IMR-90 (cell line): ENCODE measurements at places on chromosomes 2 and 18. TPM values are rescaled to one million over a fixed set of nuclear protein-coding genes. Genes with fewer than 3 reads are reported as not detected.
A peak's percentile ranks its signal among the peaks of the same experiment; 100 is the strongest.

DNA sequence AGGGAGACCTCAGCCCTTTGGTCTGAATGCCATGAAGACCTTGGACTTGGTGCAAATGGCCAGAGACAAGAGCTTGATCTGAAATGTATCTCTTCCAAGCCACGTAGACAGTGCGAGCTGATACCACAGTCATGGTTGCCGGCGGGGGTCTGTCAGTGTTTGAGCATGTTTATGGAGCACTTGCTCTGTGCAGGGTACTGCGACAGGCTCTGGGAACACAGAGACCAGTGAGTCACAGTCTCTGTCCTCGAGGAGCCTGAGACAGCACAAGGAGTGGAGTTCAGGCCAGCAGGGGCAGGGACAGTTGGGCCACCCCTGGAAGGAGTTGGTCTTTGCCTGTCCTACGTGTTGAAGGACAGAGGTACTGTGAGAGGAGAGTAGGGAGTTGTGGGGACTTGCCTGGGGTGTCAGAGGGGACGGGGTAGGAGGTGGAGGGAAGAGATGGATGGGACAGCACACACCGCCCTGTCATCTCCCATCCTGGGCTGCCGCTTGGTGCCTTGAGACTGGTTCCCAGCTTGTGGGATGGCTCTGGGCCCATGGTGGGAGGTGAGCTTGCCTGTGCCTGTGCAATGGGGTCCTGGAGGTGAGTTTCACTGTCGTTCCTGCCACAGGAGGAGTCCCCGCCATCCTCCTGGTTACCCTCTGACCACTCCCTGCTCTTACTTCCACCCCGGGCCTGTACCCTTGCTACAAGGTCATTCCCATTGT, 39.5 kb downstream of the ATP6V1C2 start:
- DNase-seq: no peak

GRCh38 chr2:168494190-168494711, 38.2 kb downstream of the CERS6 start:
- DNase-seq: no peak

C2orf78 gene
- polyA plus RNA-seq: 0.03 TPM in 1 of 2 replicates, not detected in the other

DNA sequence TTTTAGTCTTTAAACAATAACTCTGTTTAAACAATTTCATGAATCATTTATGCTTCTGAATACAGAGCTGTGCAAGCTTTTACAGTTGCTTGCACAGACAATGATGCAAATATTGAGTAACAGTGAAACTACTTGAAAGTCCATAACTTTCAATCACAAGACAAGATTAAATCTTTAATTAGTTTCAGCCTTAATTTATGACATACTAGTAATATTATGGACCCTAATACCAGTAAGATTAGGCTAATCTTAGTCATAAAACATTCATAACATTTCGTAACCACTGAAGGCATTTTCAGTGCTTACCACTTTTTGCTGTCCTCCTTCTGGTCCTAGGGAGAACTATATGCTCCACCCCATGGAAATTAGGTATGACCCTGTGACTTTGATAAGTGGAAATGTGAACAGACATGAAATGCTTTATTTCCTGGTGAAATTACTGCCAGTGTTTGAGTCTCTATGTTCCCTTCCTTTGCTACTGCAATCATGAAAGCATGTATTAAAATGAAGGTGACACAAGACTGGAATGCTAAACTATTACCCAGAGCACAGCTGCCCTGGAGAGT, 1.8 kb upstream of the COBLL1 start:
- no peak for DNase-seq

GRCh38 chr2:69916106-69916505, 1.2 kb downstream of the MXD1 start:
- peak; percentile 35 for DNase-seq

GRCh38 chr2:151007365-151007764, 254.3 kb downstream of the RBM43 start:
- DNase-seq: peak; percentile 5

PAIP2B gene
- polyA plus RNA-seq: 0.14 and 0.15 TPM in 2 replicates

GRCh38 chr2:55269645-55269990, 587 bp upstream of the MTIF2 start:
- peak; percentile 6 for DNase-seq

GCG gene
- polyA plus RNA-seq: not detected in 2 replicates

DNA sequence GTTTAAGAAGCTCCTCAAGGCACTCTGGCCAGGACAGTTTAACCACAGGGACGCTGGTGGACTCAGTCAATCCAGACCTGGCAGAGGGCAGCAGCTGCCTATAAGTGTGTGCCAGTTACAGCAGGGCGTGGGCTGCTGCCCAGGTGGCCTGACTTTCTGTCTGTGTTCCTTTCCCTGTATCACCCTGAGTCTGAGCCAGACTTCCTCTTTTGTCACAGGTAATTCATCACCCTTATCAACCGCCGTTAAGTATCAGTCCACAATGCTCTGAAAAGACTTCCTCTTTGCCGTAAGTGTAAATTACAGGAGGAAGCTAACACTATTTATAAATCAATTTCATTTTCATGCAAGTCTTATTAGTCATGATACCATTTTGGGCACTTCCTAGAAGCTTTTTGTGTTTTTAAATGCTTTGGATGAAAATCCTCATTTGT, 7.0 kb downstream of the LPIN1 start:
- DNase-seq: no peak

DNA sequence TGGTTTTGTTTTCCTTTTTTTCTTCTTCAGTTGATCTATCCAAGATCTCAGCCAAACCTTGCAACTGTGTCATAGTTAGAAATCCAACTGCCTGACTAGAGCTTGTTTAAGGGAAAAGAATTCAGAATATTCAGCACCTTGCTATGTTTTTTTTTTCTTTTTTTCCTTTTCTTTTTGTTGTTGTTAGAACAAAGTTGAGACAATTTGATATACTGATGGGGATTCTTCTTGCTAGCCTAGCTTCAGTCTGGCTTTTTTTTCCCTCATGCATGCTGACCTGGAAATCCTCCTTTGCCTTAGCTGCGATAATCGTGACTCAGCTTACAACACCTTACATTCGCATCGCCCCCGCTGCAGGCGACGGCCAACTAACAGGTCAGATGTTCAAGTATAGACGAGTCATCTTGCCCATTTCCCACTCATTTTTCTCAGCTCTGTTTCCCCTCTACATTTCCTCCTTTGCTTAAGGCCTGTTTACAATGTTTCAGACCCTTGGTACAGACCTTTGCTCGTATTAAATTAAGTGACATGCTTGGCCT, 487.2 kb upstream of the RAB12 start:
- DNase-seq: peak; percentile 94

DNA sequence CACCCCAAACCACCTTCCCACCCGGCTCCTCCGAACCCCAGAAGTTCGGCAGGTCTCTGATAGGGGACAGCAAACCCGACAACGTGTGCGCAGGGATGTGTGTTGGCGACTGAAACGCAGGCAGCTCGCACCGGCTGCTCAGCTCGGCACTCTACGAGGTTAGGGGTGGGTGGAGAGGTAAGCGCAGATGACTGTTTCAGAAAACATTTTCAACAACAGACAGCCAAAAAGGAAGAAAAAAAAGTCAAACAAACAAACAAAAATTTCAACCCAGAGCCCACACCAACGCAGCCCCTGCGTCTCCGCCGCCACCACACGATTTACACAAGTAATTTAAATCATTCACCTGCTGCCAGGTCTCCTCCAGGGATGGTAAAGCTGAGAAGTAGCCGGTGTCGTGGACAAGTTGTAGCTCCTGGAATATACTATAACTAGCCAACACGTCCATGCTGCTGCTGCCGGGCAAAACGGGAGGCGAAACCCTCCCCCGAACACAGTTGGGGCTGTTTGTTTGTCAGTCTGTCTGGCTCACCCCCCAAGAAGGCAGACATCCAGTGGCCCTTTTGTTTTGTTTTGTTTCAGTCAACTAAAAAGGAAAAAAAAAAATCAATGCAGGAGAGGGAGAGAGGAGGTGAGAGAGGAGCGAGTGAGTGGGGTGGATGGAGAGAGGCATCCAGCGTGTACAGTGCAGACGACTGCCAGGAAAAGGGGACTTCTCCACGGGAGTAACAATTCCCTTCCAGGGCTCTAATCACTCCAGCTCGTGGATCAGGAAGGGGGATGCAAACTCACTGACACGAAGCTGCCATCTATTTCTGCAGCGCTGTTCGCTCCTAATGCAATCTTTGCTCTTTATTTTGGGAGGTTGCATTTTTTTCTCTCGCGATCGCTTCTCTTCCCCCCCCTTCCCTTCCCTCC, at the start of gene KLF7:
KLF7 (minus strand) TSS at position 828 of the 918 bp plus-strand sequence; CDS start at position 448, 380 bp downstream.
- DNase-seq: peak; percentile 51

NT5C1B gene
- not detected in 2 replicates for polyA plus RNA-seq

DNA sequence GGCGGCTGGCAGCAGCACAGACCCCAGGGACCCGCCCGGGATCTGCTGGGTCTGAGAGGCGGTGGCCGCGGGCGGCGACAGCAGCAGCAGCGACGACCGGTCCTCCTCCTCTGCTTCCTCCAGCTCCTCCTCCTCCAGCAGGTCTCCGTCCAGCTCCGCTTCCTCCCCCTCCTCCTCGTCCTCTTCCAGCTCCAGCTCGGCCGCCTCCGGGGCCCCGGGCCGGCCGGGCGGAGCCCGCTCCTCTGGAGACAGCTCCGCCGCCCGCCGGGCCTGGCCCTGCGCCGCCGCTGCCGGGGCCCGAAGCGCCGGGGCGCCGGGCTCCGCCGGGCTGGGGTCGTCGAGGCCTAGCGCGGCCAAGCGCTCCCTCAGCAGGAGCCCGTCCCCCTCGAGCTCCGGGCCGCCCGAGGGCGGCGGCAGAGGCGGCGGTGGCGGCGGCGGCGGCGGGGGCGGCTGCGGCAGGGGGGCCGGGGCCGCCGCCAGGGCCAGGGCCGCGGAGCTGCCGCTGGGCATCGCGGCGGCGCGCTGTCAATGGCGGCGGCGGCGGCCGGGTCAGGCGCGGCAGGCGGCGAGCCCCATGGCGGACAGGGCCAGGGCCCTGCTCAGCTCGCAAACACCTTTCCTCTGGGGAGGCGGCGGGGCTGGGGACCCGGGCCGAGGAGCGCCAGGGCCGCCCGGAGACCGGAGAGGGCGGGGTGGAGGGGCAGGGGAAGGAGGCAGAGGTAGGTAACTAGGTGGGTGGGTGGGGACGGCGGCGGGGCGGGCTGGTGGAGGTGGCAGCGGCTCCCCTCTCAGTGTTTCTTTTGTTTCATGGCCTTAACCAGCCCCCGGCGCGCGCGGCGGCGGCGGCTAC, 445 bp downstream of the MEX3C start:
- peak; percentile 51 for DNase-seq

DNA sequence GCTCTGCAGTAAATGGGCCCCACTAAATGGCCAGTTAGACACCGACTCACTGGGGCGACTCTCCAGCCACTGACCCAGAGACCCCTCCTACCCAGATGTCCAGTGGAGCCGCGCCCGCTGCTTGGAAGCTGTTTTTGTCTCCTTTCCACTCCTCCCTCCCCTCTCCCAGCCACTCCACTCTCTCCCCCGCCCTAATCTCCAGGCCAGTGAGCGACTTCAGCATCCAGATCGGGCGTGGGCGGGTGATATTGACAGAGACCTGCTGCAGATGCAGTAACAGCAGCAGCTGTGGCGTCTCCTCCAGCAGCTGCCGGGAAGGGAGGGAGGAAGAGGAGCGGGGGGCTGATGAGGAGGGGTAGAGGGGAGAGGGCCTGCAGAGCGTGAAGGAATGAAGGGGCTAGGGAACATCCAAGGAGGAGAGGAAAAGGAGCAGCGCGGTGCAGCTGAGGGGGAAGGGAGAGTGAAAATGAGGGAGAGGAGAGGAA, at the start of gene SCN7A:
SCN7A (minus strand) TSS at position 110 of the 485 bp plus-strand sequence. CDS start 16,553 bp downstream, outside the sequence.
- DNase-seq: peak; percentile 81

- no peak for DNase-seq
Measured at GRCh38 chr2:19963386-19963785, 26.5 kb downstream of the WDR35 start.

- no peak for DNase-seq
Measured at GRCh38 chr18:50207722-50208121, 12.8 kb upstream of the MYO5B start.

OTOS gene
- polyA plus RNA-seq: 0.34 TPM in 1 of 2 replicates, not detected in the other

GRCh38 chr18:59752666-59753065, 55.4 kb upstream of the CCBE1 start:
- DNase-seq: no peak

DNA sequence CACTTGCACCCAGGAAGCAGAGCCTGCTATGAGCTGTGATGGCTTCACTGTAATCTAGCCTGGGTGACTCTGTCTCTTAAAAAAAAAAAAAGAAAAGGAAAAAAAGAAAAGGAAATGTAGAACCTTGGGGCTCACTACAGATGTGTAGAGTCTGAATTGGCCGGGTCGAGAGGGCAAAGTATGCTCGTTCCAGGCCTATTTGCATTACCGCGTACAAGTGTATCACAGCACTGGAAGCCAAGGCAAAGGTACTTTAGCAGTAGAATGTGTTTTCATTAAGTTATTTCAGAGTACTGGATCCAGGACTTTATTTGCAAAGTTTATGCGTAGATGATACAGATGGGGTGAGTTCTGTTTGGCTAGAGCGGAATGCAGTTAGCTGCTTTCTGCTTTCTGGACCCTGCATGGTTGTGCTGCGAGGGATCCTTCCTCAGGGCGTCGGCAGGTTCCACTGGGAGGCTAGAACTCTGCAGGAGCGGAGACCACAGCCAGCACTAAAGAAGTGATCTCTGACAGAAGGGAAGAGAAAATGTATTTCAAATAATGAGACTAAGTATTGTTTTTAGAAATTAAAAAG, 51.8 kb downstream of the LDLRAD4 start:
- no peak for DNase-seq

MAP3K19 gene
- polyA plus RNA-seq: not detected in 2 replicates

- DNase-seq: no peak
Measured at GRCh38 chr2:238063414-238064189, 2.8 kb downstream of the SCLY start.

- DNase-seq: no peak
Measured at GRCh38 chr18:73079920-73080319, 212.1 kb upstream of the NETO1 start.

ASB1 gene
- polyA plus RNA-seq: 37.3 and 39.6 TPM in 2 replicates

DNA sequence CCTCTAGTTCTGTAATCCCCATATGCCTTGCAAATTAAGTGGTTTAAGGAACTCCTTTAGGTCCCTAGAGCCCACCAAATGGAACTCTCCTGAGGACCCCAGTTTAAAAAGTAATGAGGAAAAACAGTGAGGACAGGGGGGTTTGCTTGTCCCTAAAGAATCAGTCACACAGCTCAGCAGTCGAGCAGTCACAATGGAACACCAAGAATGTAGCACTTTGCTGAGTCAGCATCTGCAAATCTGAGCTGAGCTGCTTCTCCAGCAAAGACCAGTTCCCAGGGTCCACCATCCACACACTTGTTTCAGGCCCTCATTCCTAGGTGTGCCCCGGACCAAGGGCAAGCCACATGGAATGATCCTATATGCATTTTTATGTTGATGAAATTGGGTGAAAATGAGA, 46.2 kb upstream of the NEDD4L start:
- DNase-seq: no peak

- DNase-seq: no peak
Measured at GRCh38 chr18:72223733-72224132, 320.4 kb downstream of the CBLN2 start.

DNA sequence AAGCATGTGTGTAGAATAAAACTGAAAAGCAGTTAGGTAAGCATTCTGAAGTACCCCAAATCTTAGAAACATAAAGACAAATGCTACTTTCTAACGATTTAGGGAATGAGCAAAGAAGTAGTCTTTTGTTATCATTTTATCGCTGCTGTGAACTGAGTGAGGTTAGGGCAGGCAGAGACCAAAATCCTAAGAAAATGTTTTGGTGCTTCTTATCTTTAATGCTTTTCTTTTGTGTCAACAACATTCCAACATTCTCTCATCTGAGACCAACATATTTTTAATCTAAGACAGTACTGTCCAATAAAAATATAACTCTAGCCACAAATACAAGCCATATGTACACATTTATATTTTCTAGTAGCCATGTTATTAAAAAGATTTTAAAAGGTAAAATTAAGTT, 789.4 kb upstream of the PIK3C3 start:
- DNase-seq: peak; percentile 40
